Lower lobe of right lung (tissue), 2 donors: ENCODE measurements at places on chromosomes 4 and X. TPM values are rescaled to one million over a fixed set of nuclear protein-coding genes. Genes with fewer than 3 reads are reported as not detected.
A peak's percentile ranks its signal among the peaks of the same experiment; 100 is the strongest.

The SATL1 gene
- not detected for total RNA-seq

The HPSE gene
- 5.5 TPM for total RNA-seq

The LUZP4 gene
- not detected for total RNA-seq

The FAM200B gene
- 35.3 TPM for total RNA-seq

The KCNIP4 gene
- total RNA-seq: not detected

The MAGEB17 gene
- total RNA-seq: not detected

DNA sequence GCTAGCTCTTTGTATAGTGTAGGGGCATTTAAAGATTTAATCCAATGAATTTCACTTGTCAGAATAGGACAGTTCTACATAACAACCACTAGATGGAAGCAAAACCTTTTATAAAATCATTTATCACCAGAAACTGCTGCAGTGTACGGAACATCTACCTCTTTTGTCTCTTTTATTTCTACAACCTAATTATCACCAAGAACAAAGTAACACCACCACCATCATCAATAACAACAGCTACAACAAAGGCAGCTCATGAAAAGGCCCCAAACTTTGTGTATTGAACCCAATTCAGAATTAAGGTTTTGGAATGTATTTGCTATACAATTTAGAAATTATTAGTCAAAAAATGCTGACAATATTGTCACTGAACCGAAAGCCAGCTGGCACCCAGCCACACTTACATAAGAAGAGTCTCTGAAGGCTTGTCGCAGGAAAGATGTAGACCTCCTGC is 260.9 kb upstream of the RPS6KA3 start:
- DNase-seq: no peak

DNA sequence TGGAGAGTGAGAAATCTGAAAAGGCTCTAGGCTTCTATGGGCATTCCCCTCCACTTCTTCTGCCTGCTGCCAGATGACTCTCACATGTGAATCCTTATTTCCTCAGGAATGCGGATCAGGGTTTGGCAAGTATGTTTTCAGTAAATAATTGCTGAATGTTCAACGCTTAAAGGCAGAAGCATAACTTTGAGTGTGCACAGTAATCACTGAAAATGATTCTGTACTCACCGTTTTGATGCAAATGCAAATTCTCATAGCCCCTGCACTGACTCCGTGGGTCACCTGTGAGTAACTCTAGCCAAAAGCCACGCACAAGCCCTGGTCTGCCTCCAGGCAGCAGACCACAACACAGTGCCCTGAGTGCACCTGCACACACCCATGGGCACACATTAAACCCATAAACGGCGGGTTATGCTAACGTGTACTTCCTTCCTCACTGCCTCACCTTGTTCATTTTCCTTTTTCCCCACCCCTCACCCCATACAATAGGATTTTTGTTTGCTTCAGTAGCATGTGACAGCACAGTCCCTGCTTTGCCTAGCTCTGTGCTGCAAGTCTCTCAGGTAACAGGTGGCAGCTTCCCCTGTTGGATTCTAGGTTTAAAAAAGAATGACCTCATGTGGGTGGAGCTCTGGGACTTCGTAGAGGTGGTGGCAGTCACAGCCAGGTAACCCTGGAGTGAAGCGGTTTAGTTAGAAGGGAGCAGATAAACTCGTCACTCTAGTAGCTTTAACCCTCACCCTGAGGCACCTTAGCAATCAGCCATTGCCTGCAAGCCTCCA is at the start of gene ARHGEF38:
ARHGEF38 (plus strand) TSS at position 656 of the 782 bp plus-strand sequence. CDS start 146 bp downstream, outside the sequence.
- DNase-seq: peak; percentile 55

DNA sequence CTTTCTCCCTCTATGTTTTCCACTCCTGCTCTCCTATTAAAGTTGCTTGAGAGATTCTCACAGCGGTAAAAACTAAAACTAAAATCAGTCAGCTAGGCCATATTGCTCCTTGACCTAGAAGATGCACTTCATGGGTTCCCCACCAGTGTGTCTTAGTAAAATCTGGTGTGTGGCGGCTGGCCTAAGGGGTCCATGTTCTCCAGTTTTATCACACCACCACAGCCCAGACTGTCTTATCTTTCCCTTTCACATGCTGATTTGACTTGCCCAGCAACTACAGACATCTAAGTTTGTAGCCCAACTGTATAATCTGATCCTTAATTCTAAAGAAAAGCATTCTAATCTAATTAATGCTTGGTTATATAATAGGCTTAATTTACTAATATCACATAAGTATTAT is 68.0 kb downstream of the ATP8A1 start:
- no peak for DNase-seq

- no peak for DNase-seq
Observed at GRCh38 chr4:150713251-150713650, 131.3 kb downstream of the MAB21L2 start.

DNA sequence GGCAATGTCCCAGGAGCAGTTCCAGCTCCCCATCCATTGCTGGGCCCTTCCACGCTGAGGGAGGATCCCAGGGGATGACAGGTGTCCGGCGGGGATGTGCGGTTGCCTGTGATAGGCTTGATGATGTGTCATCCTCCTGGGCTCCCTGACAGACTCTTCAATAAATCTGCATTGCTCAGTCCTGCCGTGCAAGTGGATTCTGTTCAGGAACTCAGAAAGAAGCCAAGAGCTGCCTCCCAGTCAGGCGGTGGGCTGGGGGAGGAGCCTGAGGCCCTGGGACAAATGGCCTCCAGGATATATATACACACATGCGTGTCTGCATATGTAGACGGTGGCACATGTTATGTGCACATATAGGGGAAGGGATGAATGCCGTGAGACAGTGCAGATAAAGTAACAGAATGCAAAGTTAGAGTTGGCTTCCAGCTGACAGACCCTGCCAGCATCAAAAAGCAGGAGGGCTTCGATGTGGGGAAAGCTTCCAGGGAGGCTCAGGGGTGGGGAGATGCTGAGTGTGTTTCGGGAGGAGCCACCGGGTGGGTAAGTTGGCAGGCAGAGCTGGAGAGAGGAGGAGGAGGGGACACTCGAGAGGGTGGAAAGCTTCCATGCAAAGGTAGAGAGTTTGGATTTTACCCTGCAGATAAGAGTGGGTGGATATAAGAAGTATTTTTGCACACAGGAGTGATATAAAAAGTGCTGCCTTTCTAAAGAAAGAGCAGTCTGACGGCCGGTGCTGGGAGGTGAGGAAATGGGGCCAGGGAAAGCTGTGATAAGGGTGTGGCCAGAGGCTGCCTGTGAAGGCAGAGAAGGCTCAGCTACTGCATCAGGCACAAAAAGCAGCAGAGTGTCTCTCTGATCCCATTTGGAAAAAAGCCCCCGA is 28.5 kb upstream of the CRMP1 start:
- no peak for DNase-seq

- DNase-seq: no peak
Observed at GRCh38 chr4:131304686-131305085, 1844.4 kb upstream of the PCDH10 start.

- no peak for DNase-seq
Observed at GRCh38 chrX:155592331-155592730, 20.4 kb downstream of the TMLHE start.

DNA sequence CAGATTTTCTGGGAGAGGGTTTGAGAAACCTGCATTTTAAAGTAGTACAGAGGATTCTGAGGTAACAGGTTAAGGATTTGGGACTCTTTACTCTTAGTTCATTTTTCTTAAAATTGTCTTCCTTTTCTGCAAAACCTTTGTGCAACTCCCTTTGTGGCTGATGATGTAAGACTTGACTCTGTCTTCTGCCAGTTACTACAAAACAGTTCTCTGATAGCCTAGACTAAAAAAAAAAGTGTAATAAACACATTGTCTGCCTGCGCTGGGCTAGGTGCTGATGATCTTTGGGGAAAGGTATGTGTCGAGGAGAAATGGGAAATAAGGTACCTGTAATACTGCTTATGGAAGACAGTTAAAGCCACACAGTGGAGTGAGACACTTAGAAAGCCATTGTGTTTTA is 28.7 kb downstream of the IL13RA1 start:
- DNase-seq: no peak

DNA sequence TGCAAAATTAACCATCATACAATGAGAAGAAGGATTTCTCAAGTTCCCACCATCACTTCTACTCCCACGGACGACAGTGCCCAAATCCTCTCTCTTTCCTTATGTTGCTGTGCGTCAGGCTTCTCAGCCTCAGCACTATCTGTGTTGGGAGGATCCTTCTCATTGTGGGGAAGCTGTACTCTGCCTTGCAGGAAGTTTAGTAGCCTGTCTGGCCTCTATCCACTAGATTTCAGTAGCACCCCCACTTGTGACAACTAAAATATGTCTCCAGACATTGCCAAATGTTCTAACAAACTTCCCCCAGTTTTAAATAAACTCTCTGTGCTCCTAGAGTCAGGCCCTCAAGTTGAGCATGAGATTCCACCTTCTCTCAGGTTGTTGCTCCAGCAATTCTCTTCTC is 545.9 kb upstream of the ZFP42 start:
- DNase-seq: no peak

DNA sequence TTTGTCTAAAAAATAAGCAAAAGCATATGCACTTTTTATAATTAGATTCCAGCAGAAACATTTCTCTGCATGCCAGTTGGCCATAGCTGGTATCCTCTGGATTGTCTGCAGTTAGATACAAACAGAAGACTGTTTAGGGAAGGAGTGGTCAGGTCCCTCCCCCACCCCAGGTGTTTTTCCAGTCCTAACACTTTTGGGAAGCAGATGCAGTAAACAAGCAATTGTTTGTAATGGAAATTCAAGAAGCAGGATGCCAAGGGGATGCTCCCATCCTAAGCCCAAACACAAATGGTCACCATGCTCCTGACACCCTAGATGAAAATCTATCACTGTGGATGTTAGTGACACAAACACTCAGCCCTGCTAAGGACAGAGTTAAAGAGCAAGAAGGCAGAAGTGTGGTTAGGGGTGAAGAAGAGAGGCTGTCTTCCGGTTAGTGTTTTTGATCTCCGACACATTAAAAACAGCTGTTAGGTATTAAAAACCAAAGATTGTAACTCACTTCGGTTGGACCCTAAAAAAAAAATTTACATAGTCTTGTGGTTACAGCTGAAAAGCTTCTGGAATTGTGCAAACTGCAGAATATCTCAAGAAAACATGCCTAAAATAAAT is 7.9 kb downstream of the LEF1 start:
- no peak for DNase-seq

GRCh38 chrX:14355556-14355955 is 173.8 kb upstream of the GLRA2 start:
- no peak for DNase-seq

- no peak for DNase-seq
Observed at GRCh38 chrX:82335772-82336171, 1133.9 kb downstream of the SH3BGRL start.

GRCh38 chrX:20378233-20378920 is 111.7 kb upstream of the RPS6KA3 start:
- DNase-seq: no peak

- DNase-seq: no peak
Observed at GRCh38 chrX:41808047-41808446, 84.1 kb downstream of the GPR82 start.
